Thoracic aorta (tissue), 2 donors: ENCODE measurements at places on chromosomes 2 and 18. TPM values are rescaled to one million over a fixed set of nuclear protein-coding genes. Genes with fewer than 3 reads are reported as not detected.

The IL36RN gene
- not detected for total RNA-seq

The MYOM1 gene
- 27.2 TPM for total RNA-seq

The MMADHC gene
- 62.2 TPM for total RNA-seq

The ZNF532 gene
- total RNA-seq = 211 TPM

The KCNG2 gene
- not detected for total RNA-seq

The KLHL41 gene
- total RNA-seq = 0.28 TPM

GRCh38 chr18:35267161-35267651 lies 22.8 kb downstream of the ZSCAN30 start:
- H3K4me3 ChIP-seq = peak overlapping the region; percentile 81
- H3K4me1 ChIP-seq = no peaks in the 10 kb centered on the region
- H3K27ac ChIP-seq = peak overlapping the region; percentile 77
- H3K27me3 ChIP-seq = no peaks in the 10 kb centered on the region
- peaks cover 10% of the 10 kb centered on the region for H3K36me3 ChIP-seq

DNA sequence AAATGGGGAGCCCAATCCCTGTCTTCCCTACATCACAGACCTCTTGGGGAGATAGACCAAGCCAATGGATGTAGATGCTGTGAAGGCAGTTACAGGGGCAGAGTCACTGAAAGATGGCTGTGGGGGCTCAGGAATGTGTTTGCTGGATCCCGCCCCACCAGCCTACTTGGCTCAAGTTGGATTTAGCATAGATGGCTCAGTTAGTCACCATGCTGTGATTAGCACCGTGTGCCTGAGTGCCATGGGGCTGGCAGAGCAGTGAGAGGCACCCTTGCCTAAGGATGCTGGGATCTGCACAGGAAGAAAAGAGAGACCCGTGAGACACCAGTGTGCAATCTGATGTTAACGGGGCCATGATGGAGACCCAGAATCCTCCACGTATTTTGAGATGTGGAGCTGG lies 228.3 kb downstream of the DYSF start:
- peaks cover 26% of the 10 kb centered on the region for H3K4me1 ChIP-seq
- H3K4me3 ChIP-seq = no peak overlapping the region
- H3K27me3 ChIP-seq = no peaks in the 10 kb centered on the region

DNA sequence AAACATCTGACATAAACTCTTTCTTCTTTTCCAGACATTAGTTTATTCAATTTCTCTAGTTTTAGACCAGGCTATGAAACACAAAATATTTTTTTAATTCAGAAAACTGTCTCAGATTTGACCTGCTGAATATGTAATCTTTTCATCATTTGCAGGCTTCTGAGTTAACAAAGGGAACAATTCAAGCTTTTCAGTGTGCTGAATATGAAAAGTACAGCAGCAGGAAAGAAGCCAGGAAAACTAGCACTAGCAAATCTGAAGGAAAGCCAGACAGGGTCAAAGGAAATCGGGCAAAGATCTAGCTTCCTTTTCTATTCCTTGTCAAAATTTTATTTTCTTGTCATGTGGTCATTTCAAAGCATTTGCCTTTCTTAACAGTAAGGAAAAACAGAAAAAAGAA lies 35.3 kb downstream of the ACVR1C start:
- no peaks in the 10 kb centered on the region for H3K36me3 ChIP-seq
- no peaks in the 10 kb centered on the region for H3K27me3 ChIP-seq
- no peaks in the 10 kb centered on the region for H3K4me1 ChIP-seq
- H3K4me3 ChIP-seq = no peak overlapping the region
- no peak overlapping the region for H3K27ac ChIP-seq
- no peak for DNase-seq

GRCh38 chr2:171557363-171557762 lies 35.1 kb downstream of the CYBRD1 start:
- DNase-seq = no peak
- H3K4me3 ChIP-seq = no peak overlapping the region
- H3K36me3 ChIP-seq = peaks cover 24% of the 10 kb centered on the region
- no peak overlapping the region for H3K27ac ChIP-seq

- peaks cover 3% of the 10 kb centered on the region for H3K4me1 ChIP-seq
- H3K27me3 ChIP-seq = no peaks in the 10 kb centered on the region
- H3K4me3 ChIP-seq = no peak overlapping the region
- H3K36me3 ChIP-seq = peaks cover 7% of the 10 kb centered on the region
- DNase-seq = no peak
Observed at GRCh38 chr2:224847381-224847780, 131.2 kb upstream of the CCDC195 start.

DNA sequence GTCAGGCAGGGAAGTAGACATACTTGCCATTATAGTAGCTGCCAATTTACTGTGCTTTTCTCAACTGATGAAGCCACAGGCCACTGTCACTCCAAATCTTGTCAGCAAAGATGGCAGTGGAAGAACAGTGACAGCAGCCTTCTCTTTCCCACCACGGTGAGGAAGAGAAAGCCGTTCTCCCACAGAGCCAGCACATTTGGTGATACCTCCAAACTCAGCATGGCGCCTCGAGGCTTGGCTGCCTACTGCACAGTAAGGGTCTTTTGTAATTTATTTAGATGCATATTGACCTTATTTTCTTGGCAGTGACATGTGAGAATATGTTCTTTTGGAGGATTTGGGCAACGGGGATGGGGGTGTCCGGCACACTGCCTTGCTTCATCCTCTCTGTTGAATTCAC lies 117.2 kb upstream of the CDH20 start:
- H3K4me3 ChIP-seq = no peak overlapping the region
- no peak for DNase-seq
- no peak overlapping the region for H3K27ac ChIP-seq
- H3K36me3 ChIP-seq = no peaks in the 10 kb centered on the region
- peaks cover 5% of the 10 kb centered on the region for H3K4me1 ChIP-seq
